Activated T-cell treated with anti-CD3 and anti-CD28 coated beads for 24 hours (primary cell): ENCODE measurements at places on chromosomes 1 and 21.

DNA sequence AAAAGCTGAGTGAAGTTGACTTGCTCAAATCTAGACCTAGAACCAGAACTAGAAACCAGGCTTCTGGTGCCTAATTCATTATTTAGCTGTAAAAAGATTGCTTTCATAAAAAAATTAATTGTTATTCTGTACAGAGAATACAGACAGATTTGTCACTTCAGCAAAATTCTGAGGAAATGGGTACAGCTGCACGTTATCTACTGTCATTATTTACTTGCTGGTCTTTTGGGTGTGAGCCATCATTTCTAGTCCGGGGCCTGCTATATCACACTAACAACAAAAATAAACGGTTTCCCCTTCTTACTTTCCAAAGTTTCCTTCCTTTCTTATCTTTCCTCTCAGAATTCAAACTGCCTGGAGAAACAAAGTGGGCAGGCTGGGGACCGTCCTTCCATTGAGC lies 68.3 kb downstream of the PTGER3 start:
- no peak for DNase-seq

DNA sequence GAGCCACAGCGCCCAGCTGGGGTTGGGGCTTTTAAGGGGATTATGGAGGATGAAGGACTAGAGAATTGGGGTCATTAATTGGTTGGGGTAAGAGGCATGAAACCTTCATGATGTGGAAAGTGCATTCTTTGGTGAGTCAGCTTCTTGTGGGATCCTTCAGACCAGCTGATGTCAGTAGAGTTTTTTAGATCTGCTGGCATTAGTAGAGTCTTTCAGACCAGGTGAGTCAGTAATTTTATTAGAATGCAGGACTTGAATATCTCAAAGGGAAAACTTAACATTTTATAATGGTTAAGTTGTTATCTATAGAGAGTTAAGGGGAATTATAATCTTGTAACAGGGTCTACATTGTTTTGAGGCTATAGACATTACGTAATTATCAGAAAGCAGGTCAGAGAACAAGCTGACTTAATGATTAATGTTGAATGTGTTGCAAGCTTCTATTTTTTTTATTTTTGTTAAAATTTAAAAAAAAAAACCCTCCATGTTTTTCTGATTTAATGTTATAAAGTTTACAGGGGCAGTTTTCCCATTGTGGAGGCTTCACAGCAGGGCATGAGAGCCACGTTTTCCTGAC lies 160.9 kb upstream of the FMN2 start:
- no peak for DNase-seq

DNA sequence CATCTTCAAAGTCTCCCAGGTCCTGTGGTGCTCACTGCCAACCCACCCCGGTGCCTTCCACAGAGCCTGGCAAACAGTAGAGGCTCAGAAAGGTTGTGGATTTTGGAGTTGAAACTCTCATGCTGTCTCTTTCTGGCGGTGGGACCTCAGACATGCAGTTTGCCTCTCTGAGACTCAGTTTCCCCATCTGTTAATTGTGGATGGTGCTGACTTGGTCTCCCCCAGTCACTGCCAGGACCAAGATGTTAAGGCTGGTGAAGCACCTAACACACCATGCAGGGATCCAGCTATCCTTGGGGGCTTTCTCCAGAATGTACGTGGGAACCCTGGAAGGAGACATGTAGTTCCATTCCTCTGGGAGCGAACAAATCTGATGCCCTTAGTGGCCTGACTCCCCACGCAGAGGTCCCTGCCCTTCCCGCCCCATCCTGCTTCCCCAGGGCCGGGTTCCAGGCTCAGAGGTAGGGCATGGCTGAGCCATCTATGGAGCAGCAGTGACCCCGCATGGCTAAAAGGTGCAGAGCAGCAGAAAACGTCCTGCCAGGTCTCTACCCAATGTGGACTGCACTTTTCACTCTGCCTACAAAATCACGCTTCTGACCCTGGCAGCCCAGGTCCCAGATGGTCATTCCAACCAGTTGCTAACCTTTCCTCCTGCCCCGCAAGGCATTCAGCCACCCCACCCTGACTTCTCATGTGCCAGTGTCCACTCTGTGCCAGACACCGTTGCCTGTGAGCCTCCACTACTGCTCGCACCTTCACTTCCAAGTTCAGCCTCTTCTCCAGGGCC lies 9.2 kb upstream of the TTC22 start:
- DNase-seq: peak; percentile 59

- DNase-seq: no peak
Measured at GRCh38 chr1:180581635-180582039, 22.9 kb downstream of the OVAAL start.

GRCh38 chr1:29990304-29990703 lies 733.1 kb downstream of the MATN1 start:
- no peak for DNase-seq

DNA sequence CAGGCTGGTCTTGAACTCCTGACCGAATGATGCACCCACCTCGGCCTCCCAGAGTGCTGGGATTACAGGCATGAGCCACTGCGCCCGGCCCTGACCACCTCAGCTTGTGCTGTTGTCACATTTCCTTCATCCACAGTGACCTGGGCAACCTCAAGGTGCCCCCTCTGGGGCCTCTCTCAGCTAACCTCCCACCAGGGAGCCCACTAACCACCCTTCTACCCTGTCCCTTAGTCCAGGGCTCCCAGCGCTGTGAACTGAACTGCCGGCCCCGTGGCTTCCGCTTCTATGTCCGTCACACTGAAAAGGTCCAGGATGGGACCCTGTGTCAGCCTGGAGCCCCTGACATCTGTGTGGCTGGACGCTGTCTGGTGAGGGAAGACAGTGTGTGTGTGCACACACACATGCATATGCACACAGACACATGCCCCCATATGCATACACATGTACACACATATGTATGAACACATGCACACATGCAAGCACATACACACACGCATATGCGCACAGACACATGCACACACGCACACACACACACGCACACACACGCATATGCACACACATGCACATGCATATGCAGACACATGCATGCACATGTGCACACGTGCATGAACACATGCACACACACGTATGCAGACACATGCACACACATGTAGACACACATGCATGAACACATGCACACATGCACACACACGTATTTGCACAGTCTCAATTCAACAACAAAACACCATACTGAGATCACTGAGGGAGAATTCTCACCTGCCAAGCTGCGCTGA lies 6.2 kb downstream of the ADAMTSL4 start:
- no peak for DNase-seq

DNA sequence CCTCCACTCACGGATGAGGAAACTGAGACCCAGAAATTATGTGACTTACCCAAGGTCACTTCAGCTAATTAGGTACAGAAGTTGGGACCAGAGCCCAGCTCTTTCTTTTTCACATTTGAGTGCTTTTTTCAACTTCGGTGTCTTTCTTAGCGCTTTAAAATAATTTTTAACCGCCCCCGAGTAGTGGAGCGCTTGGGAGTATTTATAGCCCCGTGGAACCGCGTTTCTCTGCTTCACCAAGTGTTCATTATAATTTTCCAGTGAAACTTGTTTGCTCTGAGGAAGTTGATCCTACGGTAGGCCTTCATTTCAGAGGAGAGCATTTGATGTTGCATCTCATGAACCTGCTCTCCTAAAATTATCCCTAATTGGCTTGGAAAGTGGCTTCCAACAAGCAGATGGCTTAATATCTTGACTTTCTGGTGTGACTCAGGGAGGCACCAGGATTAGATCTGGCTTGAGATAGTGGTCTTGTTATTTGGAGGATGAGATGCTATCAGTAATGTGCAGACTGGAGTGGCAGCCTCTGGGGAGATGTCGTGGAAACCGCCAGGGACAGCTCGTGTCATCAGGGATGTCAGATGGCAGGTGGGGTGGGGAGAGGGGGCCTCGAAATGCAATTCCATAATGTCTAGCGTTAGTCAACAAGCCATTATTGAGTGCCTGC lies 321.3 kb downstream of the CAMTA1 start:
- DNase-seq: no peak

GRCh38 chr21:34770576-34770975 lies 101.8 kb downstream of the CLIC6 start:
- DNase-seq: no peak

DNA sequence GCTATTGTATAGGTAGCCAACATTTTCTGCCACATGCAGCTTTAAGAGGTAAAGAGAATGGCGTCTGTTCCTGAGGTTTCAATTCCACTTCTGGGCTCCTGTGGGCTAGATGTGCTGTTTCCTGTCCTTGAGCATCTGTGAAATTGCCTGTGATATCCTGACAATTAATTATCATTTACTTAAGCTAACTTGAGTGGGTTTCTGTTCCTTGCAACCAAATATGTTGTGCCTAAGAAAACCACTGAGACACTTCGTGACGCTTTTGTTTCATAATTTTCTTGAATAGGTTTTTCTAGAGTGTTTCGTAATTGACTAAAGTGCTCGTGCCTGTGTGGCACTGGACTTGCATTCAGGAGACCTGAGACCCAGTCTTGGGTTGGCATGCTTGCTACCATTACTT lies 127.3 kb upstream of the POU3F1 start:
- no peak for DNase-seq

DNA sequence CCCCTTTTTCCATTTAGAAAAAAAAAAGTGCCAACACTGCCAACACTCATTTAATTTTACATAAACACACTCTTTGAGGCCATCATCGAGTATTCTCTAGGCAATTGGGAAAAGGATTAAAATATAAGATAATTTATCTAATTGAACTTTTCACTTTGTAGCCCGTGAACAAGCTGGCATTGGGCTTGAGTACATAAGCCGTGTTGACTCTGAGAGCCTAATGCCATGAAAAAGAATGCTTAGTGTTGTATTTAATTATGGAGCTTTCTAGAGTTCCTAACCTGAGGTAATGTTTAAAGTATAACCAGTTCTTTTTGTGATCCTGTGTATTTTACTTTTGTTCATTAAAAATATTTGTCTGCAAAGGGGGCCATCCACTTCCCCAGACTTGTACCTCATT lies 193.8 kb downstream of the LYPLAL1 start:
- DNase-seq: no peak

GRCh38 chr1:41683681-41684500 lies 199.4 kb upstream of the EDN2 start:
- no peak for DNase-seq

GRCh38 chr1:245871915-245872314 lies 635.2 kb downstream of the SMYD3 start:
- DNase-seq: no peak

DNA sequence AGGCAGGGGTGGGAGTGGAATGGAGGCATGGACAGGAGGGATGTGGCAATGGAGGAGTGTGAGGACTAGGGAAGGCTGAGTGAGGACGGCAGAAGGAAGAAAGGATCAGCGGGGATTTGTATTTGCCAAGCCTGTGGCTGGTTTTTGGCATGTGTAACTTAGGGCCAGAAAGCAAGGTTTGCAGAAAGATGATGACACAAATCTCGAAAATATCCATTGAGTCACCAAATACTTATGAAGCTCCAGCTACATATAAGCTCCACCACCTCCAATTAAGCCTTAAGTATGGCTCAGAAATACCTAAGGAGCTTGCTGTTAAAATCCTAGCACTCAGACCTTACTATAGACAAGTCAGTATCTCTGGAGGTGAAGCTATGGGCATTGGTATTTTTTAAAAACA lies 90.1 kb downstream of the OMA1 start:
- no peak for DNase-seq

- DNase-seq: peak; percentile 59
Measured at GRCh38 chr1:206479183-206480125, 9.2 kb downstream of the IKBKE start.

- DNase-seq: no peak
Measured at GRCh38 chr1:212962509-212962908, 12.2 kb downstream of the VASH2 start.

DNA sequence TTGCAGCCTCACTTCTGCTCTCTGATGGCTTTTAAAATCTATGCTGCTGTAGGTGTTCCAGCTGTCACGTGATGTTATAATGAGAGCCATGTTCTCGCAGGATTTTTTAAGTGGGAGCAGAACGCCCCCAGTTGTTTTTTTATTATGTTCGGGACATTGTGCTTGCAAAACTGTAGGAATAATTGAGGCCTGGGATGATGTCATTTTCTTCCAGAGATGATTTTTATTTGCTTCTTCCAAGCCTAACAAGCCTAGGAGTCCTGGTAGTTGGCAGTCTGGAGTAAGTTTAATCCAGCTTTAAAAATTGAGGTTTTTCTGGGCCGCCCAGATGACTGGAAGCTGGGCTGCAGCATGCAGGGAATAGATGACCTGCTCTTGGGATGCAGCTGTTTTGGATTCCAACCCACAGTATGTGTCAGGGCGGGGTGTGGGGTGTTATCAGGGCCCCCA lies 34.6 kb upstream of the CHIT1 start:
- no peak for DNase-seq

GRCh38 chr1:9439074-9439761 lies 100.0 kb upstream of the SLC25A33 start:
- no peak for DNase-seq

GRCh38 chr21:44579056-44579832 lies 1.2 kb downstream of the KRTAP10-5 start:
- DNase-seq: no peak

DNA sequence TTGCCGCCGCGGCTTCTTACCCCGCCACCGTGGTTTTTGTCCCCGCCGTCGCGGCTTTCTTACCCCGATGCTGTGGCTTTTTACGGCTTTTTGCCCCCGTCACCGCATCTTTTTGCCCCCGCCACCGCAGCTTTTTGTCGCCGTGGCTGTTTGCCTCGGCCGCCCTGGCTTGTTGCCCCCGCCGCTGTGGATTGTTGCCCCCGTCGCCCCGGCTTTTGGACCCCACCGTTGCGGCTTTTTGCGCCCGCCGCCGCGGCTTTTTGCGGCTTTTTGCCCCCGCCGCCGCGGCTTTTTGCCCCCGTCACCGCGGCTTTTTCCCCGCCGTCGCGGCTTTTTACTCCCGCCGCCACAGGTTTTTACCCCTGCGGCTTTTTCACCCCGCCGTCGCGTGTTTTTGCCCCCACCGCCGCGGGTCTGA lies 3934.3 kb downstream of the SRGAP2C start:
- DNase-seq: no peak

DNA sequence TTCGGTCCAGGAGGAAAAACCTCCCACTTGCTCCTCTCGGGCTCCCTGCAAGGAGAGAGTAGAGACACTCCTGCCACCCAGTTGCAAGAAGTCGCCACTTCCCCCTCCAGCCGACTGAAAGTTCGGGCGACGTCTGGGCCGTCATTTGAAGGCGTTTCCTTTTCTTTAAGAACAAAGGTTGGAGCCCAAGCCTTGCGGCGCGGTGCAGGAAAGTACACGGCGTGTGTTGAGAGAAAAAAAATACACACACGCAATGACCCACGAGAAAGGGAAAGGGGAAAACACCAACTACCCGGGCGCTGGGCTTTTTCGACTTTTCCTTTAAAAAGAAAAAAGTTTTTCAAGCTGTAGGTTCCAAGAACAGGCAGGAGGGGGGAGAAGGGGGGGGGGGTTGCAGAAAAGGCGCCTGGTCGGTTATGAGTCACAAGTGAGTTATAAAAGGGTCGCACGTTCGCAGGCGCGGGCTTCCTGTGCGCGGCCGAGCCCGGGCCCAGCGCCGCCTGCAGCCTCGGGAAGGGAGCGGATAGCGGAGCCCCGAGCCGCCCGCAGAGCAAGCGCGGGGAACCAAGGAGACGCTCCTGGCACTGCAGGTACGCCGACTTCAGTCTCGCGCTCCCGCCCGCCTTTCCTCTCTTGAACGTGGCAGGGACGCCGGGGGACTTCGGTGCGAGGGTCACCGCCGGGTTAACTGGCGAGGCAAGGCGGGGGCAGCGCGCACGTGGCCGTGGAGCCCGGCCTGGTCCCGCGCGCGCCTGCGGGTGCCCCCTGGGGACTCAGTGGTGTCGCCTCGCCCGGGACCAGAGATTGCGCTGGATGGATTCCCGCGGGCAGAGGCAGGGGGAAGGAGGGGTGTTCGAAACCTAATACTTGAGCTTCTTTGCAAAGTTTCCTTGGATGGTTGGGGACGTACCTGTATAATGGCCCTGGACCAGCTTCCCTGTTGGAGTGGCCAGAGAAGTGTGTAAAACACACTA lies 45.3 kb downstream of the MRPL39 start:
- DNase-seq: peak; percentile 82

- no peak for DNase-seq
Measured at GRCh38 chr1:194215448-194215847, 1029.0 kb upstream of the B3GALT2 start.
